Mesothelial cell of epicardium (in vitro differentiated cells): ENCODE measurements at places on chromosomes 7 and 10. TPM values are rescaled to one million over a fixed set of nuclear protein-coding genes. Genes with fewer than 3 reads are reported as not detected.

The CNPY1 gene
- total RNA-seq, result not detected in 3 replicates

- peaks cover 8% of the 10 kb centered on the region for H3K36me3 ChIP-seq
- peak; percentile 19 for DNase-seq
- H3K27ac ChIP-seq, result peak overlapping the region; percentile 66
- H3K4me1 ChIP-seq, result peaks cover 4% of the 10 kb centered on the region
- peaks cover 17% of the 10 kb centered on the region for H3K27me3 ChIP-seq
Observed at GRCh38 chr10:133196221-133196915, 33.6 kb upstream of the UTF1 start.

- H3K27ac ChIP-seq, result peak overlapping the region; percentile 98
- H3K36me3 ChIP-seq, result peaks cover 19% of the 10 kb centered on the region
- H3K27me3 ChIP-seq, result no peaks in the 10 kb centered on the region
- peak overlapping the region; percentile 4 for H3K4me3 ChIP-seq
Observed at GRCh38 chr10:62082729-62083411, 181.4 kb downstream of the ARID5B start.

- H3K4me3 ChIP-seq, result no peak overlapping the region
- no peak overlapping the region for H3K27ac ChIP-seq
- peaks cover 2% of the 10 kb centered on the region for H3K27me3 ChIP-seq
- H3K36me3 ChIP-seq, result peaks cover 5% of the 10 kb centered on the region
Observed at GRCh38 chr7:75808106-75808505, 5.5 kb downstream of the CCL24 start.

GRCh38 chr10:104325436-104326435, 12.5 kb downstream of the ITPRIP start:
- peaks cover 3% of the 10 kb centered on the region for H3K36me3 ChIP-seq
- H3K27ac ChIP-seq, result peak overlapping the region; percentile 43
- no peak overlapping the region for H3K4me3 ChIP-seq
- no peak for DNase-seq

DNA sequence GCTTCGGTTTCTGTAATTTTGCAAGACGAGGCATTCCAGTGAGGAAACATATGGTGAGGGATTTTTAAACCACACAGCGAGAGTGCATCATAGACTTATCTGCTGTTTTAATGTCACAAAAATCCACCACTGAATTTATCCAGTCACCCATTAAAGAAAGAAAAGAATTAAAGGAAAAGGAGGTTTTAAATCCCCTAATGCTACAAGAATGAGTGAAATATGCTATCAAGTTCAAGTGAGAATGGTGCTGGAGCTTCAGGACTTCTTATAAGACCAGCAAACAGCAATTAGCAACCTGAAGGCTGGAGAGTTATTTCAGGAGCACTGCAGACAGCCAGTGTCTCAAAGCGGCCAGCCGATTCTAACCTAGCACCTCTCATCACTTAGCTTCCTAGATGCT, 439.1 kb upstream of the MGMT start:
- H3K27me3 ChIP-seq, result peaks cover 47% of the 10 kb centered on the region
- H3K27ac ChIP-seq, result no peak overlapping the region
- H3K4me3 ChIP-seq, result no peak overlapping the region
- no peaks in the 10 kb centered on the region for H3K36me3 ChIP-seq
